ENCODE measurements at places on chromosomes 3 and 15.

DNA sequence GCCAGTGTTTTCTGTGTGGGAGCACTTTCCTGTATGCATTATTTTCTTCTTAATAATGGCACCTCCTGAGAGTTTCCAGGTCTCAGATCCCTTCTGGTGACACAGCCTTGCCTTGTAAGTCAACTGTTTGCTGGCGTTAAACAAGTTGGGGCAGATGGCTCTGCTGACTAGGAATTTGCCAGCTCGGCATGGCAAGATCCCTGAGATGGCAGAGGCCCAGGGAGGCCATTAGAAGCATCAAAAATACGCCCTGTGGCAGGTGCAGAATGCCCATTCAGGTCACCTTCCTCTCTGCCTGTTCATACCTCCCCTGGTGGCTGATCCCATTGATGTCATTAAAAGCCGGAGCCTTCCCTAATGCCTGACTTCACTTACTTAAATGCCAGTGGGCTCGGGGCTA, 320.9 kb upstream of the CTDSPL start:
- DNase-seq: no peak

- no peak for DNase-seq
These were observed 331.2 kb upstream of the TBL1XR1 start for GRCh38 chr3:177528306-177529070.

DNA sequence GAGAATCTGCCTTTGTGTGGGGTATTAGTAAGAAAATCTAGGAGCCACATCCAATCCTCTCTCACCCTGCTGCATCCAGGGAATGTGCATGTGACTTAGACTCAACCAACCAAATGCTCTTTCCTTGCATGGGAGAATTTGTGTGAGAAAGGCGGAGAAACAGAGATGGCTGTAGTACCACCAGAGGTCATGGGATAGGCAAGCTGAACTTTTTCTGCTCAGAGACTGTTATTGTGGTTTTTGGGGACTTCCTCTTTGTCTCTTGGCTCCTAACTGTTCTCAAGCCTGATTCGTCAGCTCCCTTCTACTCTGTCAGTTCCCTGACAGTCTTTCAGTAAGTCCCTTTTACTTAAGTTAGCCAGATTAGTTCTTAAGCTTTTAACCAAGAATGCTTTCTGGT, 2.6 kb upstream of the ZSCAN2 start:
- no peak for DNase-seq

DNA sequence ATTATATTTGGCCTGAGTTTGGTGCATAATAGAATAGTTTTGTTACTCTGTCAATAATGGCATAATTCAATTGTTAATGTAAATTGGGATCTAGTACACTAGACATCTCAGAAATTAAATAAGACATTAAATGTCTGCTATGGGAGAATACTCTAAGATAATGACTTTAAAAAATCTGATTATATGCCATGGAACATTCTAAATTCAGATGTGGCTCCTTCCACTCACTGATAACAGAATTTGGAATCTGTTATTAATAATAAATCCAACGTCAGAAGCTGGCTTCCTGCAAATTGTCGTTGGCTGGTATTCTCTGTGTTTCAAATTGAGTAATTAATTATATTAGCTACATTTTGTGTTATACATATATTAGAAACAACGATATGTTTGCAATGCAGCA, 258.1 kb downstream of the CNTN6 start:
- DNase-seq: no peak

GRCh38 chr3:78764634-78765033, 1003.2 kb downstream of the ROBO1 start:
- no peak for DNase-seq

- DNase-seq: no peak
These were observed 314.7 kb upstream of the ICE2 start for GRCh38 chr15:60793656-60794055.

DNA sequence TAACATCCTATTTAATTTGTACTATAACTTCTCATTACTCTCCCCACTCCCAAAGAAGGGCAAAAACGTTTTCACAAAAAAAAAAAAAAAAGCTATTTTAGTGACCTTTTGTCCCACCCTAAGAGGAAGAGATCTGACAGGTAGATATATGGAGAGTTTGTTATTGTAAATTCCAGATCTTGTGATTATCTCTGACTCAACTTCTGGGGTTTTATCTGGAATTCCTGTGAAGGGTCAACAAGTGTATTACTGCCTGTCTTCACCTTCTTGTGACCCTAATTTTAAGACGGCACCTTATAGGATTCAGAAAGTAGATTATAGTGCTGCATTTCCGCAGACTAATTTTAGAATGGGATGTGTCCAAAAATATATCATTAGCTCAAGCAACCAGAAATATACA, 205.9 kb upstream of the CDIN1 start:
- no peak for DNase-seq
